ENCODE measurements at places on chromosomes 6 and 20.

DNA sequence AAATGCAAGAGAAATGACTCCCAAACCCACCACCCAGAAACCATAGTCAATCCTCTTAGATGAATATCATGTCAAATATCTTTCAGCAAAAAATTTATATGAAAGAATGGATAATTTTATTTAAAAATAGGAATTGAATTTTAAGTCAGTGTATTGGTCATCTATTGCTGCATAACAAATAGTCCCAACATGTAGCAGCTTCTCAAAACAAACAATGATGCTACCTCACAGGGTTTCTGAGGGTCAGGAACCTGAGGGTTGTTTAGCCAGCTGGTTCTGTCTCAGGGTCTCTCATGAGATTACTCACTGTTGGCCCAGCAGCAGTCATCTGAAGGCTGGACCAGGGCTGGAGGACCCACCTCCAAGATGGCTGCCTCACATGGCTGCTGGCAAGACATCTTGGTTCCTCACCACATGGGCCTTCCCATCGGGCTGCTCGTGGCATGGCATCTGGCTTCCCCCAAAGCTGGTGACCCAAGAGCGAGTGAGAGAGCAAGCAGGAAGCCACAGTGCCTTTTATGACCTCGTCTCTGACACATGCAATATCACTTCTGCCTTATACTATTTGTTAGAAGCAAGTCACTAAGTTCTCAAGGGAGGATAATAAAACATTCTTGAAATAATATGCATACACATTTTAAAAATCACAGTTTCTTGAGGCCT, 36.3 kb downstream of the BANF2 start:
- no peak for DNase-seq

DNA sequence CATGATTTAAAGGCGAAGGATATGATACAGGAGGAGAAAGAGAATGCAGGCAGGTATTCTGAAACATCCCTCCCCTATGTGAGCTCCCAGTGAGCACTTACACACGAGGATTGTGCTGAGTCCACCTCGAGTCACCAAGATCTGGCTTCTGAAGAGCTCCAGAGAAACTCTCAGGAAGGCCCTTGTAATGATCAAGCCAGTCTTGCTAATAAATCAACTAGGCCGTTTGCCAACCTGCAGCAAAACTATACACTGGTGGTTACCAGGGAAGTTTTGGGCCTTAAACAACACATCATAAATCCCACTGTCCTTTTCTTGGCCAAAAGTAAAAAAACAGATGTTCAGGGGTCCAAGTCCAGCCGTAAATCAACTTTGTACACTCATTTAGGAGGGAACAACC, 79.2 kb downstream of the STXBP5 start:
- no peak for DNase-seq

GRCh38 chr6:111782192-111782809, 91.0 kb downstream of the FYN start:
- no peak for DNase-seq

GRCh38 chr6:141482796-141483597, 649.7 kb upstream of the GJE1 start:
- DNase-seq, result no peak

- no peak for DNase-seq
These were observed 35.4 kb upstream of the PIM1 start for GRCh38 chr6:37134396-37135191.

GRCh38 chr6:37127961-37128862, 41.7 kb upstream of the PIM1 start:
- no peak for DNase-seq

GRCh38 chr20:19344341-19344740, 131.9 kb downstream of the SLC24A3 start:
- no peak for DNase-seq

GRCh38 chr6:27066381-27066780, 181.1 kb upstream of the PRSS16 start:
- DNase-seq, result no peak

DNA sequence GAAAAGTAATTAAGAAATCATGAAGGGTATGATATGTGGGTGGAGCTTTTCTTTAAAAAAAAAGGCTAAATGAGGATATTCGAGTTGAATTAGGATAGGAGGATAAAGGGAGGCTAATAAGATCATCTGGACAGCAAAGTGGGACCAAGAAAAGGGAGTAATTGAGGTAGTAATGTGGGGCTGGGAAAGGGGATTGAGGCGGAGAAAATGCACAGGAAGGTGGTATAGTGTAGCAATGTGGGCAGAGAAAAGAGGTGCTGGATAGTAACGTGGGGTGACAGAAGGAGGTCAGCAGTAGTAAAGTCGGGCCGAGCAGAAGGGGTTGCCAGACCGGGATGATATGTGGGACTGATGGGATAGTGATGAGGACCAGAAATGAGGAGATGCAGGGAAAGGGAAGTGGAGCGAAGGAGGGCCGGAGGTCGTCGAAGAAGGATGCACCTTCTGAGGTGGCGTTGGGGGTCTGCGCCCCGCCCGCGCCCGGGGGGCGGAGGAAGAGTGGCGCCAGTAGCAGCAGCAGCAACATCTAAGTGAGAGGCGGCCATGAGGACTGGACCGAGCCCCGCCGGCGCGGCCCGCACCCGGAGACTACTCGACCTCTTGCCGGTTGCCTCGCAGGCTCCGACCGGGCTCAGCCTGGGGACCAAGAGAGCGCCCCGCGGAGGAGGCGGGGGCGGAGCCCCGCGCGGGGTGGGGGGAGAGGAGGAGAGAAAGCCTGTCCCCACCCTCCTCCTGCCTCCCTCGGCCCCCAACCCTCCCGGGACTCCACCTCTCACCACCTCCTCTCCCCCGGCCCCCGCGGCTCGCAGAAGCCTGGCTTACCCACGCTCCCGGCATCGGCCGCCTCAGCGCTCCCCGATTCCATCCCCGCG, 887 bp downstream of the GABBR1 start:
- peak; percentile 10 for DNase-seq

- no peak for DNase-seq
These were observed 474 bp downstream of the TSBP1 start for GRCh38 chr6:32371229-32371628.

DNA sequence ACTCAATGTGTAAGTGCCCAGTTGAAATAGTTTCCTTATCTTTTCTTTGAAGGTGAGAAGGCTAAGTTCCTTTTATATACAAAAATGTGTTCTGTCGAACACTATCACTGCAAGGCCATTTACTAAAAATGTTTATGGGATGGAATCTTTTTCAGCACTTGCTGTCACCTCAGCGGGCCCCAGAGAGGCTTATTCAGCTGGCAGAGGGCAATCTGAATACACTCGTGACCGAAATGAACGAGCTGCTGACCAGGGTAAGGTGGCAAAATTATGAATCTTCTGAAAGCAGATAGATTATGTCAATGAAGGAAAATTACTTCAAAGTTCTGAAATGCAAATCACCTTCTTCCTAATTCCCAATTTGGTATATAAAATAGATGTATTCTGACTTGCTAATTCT, 340.2 kb downstream of the ARHGAP18 start:
- DNase-seq, result no peak

GRCh38 chr20:45044084-45044573, 56.8 kb downstream of the KCNS1 start:
- DNase-seq, result peak; percentile 20

- DNase-seq, result no peak
These were observed 12.8 kb upstream of the DUSP22 start for GRCh38 chr6:279341-280029.

DNA sequence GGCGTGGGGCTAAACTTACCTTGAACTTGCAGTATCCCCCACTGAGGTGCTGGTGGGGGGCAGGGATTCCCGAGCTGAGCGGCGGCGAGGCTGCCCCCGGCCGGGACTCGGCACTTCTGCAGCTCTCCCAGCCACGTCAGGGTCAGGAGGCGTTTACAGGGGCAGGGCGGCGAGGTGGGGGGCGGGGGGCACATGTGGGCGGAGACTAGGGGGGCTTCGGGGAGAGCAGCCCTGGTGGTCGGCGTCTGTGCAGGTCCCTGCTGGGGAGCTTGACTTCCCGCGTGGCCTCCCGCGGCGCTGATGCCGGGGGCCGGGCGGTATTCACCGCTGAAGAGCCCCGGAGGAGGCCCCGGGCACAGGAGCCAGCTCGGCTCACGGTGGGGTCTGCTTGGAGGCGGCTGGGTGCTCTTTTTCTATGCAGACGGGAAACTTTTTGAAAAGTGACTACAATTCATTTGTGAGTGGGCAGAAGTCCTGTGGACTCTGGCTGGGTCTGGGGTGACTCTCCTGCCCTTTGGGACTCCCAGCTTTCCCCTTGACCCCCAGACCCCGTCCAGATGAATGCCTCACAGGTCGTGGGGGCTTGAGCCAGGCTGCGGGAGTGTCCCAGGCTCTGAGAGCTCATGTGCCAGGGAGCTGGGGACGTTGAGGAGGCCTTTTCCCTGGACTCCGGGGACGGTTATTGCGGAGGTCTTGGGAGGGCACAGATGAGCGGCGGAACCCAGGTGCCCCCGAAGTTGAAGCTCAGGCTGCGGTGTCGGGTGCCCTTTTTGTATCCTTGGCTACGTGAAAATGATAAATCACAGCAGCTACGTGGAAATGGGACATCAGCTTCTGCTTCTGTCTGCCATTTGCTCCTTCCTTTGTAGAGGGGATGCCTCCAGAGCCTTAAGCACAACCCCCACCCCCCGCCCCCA, 75.9 kb upstream of the GATA5 start:
- no peak for DNase-seq

- no peak for DNase-seq
These were observed 534.1 kb downstream of the MMUT start for GRCh38 chr6:48928937-48929336.

GRCh38 chr6:106286746-106287145, 38.8 kb downstream of the ATG5 start:
- DNase-seq, result no peak

GRCh38 chr6:170045563-170045960, 245.3 kb downstream of the DLL1 start:
- DNase-seq, result no peak

DNA sequence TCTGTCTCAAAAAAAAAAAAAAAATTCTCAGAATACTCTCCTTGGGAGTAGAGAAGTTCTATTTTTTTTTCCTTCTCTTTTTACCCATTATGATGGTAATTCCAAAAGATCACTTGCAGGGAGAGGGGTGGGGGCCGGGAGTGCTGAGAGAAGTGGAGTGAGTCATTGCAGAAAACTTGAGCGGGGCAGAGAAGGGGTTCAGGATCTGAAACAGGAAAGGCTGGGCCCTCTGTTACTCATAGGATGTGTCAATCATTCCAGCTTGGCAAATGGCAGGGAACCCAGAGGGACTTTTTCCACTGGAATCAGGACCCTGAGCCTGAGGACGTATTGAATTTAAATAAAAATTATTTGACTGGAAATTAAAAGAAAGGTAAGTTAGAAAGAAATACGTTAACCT, 111.4 kb upstream of the ARMC2 start:
- no peak for DNase-seq

GRCh38 chr6:85008296-85009009, 244.1 kb upstream of the TBX18 start:
- no peak for DNase-seq

- no peak for DNase-seq
These were observed 86.2 kb upstream of the THBS2 start for GRCh38 chr6:169339731-169340309.

DNA sequence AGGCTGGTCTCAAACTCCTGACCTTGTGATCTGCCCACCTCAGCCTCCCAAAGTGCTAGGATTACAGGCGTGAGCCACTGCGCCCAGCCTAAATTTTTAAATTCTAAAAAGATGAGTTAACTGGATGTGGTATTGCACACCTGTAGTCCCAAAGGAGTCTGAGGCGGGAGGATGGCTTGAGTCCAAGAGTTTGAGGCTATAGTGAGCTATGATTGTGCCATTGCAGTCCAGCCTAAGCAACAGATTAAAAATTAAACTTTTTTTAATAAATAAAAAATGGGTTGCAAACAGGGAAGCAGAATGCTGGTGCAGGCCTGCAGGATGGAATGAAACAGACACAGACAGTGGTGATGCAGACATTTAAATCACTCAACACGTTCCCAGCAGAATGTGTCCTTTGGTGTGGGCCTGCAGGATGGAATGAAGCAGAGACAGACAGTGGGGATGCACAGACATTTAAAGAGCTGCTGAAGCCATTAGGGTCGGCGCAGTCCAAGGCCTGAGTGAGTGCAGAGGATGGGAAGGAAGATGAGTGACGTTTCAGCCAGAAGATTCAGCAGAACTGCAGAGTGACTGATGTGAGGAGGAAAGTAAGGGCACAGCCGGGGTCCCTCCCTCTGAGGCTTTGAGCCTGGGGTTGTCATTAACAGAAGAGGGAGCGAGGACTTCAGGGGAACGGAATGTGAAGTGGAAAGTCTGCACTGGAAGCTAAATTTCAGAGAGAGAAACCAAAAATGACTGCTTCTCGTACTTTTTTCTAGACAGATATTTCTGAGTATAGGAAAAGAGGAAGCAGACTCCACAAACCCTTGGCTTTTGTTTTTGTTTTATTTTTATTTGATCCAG, 117.5 kb downstream of the RIN2 start:
- DNase-seq, result no peak

DNA sequence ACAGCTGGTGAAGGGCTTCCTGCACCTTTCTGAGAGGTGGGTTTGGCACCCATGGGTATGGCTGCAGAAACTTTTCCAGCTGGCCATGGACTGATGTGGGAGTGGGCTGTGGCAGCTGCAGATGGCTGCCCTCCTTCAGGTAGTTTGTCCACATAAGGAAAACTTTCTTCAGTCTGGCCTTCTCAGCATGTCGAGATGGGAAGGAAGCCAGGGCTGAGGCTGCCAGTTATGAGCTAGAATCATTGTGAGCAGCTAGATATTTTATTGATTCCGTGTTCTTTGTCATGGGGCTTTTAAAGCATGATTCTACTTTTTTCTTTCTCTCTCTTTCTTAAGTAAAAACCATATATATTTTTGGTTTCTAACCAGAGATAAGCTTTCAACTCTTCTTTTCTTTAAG, 16.6 kb downstream of the NKX2-4 start:
- DNase-seq, result no peak

DNA sequence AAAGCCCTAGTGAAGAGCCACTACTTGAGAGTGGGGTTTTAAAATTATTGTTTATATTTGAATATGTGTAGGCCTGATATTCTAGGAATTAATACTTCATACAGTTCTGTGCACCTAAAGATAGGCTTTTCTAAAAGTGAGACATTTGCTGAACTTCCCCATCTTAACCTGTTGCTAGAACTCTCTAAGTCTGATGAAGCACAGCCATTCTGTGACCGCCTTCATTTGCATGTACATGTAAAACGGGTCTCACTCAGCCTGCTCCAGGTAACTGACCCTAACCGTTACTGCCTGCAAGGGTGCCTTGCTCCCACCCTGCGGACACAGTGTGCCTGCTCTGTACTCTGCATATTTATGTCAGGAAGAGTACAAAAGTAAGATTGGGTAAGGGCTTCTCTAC, 44.3 kb upstream of the IRF4 start:
- no peak for DNase-seq

GRCh38 chr6:43997345-43997677, 129.9 kb downstream of the MRPL14 start:
- no peak for DNase-seq

DNA sequence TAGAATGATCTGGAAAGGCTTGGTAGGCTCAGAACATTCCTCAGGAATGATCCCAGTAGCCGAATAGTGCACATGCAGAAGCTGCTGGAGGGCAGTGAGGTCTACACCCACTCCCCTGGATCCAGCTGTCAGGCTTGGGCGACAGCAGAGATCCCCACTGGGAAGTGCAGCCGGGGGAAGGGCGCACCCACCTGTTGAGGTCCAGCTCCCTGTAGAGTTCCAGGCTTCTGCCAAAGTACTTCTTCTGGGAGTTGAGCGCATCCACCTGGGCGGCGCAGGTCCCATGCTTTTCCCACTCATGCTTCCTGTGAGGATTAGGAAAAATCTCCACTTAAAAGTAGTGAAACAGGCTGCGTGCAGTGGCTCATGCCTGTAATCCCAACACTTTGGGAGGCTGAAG, 17.6 kb downstream of the RNASET2 start:
- no peak for DNase-seq

All from activated CD4-positive, CD25-positive, alpha-beta regulatory T cell treated with anti-CD3 and anti-CD28 coated beads, Interleukin-2, amount 50 U/mL, for 16 hours (primary cell).